Neural crest cell (in vitro differentiated cells): ENCODE measurements at places on chromosomes 6 and 20. TPM values are rescaled to one million over a fixed set of nuclear protein-coding genes. Genes with fewer than 3 reads are reported as not detected.
A peak's percentile ranks its signal among the peaks of the same experiment; 100 is the strongest.

- no peak for DNase-seq
Measured at GRCh38 chr6:34566830-34567546, 10.9 kb upstream of the SPDEF start.

DNA sequence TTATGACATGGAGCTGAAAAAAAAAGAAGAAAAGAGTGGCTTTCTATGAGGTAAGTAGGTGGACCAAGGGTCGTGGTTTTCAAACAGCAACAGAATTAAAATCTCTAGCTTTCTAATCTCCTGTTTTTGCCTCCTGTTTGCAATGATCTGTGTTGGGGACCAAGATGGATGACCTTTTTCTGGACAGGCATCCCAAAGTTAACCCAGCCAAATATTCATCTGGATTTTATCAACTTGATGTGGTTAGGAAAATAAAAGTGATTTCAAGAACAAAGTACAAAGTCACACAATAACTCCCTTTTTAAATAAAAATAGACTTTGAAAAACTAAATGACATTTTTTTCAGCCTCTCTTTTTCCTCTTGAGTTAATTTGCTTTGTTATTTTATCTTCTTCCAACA lies 282.1 kb upstream of the PRDM1 start:
- no peak for DNase-seq

DNA sequence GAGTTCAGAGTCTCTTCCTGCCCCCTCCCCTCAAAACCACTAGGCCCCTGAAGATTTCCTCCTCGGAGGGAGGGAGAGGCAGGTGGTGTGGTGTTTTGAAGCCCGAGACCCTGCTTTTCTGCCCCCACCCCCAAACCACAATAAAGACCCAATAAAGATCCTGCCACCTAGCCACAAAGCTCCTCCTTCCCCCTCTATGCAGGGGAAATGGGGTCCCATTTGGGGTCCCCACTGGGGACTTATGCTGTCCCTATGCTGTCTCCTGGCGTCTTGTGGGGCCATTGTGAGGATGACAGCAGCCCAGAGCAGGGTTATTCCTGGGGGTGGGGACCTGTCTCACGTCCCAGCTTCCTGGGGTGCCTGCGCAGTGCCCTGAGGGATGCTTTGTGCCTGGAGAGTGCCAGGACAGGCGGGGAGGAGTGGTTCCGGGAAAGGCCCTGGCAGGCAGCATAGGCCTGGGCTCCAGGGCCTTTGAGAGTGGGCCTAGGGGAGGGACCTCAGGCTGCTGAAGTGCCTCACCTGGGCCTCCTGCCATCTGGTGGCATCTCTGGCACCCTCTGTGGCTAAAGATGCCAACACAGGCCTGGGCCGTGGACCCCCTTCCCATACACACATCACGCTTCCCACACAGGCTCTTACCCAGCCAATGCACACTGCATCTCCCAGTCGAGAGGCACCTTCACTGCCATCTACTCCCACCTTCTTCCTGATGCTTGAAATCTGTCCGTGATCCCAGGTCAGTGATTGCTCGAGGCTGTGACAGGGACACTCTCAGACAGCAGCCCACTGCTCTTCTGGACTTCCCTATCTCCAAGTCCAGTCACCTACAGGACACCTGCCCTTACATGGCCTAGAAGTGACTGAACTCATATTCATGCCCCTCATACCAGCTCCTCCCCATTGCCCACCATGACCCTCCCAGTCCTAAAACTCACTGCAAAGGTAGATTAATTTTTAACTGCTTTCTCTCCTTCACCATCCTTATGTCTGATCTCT lies 7.9 kb upstream of the ARMC12 start:
- DNase-seq: no peak

- no peak for DNase-seq
Measured at GRCh38 chr6:21321076-21321475, 272.5 kb upstream of the SOX4 start.

- DNase-seq: no peak
Measured at GRCh38 chr20:58028123-58028522, 200.3 kb downstream of the ANKRD60 start.

DNA sequence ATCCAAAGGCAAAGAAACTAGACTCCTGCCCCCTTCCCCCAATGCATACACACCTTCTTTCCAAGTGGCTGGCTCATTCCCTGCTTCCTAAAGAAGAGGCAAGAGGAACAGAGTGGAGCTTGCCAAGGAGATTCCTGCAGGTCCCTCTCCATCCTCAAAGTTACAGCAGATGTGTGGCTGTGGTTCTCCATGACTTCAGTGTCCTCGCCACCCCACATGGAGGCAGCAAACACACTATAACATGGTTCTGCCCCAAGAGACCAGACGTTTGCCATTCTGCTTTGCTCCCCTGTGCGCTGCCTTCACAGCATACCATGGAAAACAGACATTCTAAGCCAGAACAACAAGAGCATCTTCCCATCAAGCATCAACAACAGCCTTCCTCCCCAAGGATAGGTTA lies 84.4 kb downstream of the BACH2 start:
- DNase-seq: no peak

- DNase-seq: no peak
Measured at GRCh38 chr20:38441916-38442315, 6.8 kb upstream of the SNHG17 start.

GRCh38 chr6:3226481-3227362 lies 731 bp downstream of the TUBB2B start:
- peak; percentile 63 for DNase-seq

DNA sequence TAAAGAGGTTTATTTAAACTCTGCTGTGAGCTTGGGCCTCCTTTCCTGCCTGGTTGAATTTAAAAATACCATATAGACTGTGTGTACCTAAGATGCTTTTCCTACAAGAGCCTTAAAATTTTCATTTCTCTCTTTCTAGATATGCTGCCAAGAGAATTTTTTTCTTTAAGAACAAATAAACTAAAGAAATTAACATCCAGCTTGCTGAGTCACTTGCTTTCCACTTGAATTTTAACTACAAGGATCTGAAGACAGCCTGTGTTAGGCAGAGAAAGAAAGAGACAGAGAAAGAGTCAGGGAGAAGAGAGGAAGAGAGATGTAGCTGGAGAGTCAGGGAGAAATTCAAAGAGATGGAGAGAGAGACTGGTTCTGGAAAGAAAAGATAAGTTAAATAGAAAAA lies 18.3 kb upstream of the SNAP25 start:
- DNase-seq: no peak

GRCh38 chr6:130927305-130927704 lies 100.1 kb downstream of the SMLR1 start:
- no peak for DNase-seq

DNA sequence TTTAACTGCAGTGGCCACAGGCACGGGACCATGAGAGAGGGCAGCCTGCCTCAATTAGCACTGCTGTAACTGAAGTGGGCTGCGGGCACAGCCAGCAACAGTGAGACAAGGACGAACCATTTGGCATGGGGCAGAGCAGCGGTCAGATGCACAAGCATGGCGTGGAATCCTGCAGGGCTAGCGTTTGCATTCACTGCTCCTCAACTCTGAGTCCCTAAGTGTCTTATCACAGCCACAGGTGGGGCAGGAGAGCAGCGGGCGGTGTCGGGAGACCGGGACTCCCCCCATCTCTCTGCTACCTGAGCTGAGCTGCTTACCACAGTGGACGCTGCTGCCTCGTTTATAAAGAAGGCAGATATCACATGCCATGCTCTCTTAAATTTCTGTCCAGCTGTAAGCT lies 31.3 kb upstream of the PDE10A start:
- no peak for DNase-seq

DNA sequence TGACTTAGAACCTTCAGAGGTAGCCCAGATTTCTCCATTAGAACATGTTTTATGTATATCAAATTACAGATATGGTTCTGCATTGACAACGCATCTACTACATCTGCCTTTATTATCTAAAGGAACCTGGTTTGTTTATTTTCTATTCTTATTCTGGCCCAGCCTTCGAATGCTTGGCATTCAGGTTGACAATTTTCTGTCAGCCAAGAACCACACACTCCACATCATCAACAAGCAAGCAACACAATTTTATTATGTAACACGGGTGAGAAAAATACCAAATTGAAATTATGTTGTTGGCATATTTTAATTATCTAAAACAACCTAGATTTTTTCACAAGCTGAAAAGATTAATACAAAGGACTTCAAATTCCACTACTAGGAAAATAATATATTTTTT lies 14.6 kb downstream of the MAP3K5 start:
- no peak for DNase-seq

- DNase-seq: no peak
Measured at GRCh38 chr6:37814374-37814773, 5.2 kb upstream of the ZFAND3 start.

DNA sequence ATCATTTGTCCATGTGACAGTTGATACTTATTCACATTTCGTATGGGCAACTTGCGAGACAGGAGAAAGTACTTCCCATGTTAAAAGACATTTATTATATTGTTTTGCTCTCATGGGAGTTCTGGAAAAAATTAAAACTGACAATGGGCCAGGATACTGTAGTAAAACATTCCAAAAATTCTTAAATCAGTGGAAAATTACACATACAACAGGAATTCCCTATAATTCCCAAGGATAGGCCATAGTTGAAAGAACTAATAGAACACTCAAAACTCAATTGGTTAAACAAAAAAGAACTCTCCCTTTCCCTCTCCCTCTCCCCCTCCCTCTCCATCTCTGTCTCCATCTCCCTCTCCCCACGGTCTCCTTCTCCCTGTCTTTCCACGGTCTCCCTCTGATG lies 19.4 kb upstream of the EIF2S2 start:
- DNase-seq: no peak

DNA sequence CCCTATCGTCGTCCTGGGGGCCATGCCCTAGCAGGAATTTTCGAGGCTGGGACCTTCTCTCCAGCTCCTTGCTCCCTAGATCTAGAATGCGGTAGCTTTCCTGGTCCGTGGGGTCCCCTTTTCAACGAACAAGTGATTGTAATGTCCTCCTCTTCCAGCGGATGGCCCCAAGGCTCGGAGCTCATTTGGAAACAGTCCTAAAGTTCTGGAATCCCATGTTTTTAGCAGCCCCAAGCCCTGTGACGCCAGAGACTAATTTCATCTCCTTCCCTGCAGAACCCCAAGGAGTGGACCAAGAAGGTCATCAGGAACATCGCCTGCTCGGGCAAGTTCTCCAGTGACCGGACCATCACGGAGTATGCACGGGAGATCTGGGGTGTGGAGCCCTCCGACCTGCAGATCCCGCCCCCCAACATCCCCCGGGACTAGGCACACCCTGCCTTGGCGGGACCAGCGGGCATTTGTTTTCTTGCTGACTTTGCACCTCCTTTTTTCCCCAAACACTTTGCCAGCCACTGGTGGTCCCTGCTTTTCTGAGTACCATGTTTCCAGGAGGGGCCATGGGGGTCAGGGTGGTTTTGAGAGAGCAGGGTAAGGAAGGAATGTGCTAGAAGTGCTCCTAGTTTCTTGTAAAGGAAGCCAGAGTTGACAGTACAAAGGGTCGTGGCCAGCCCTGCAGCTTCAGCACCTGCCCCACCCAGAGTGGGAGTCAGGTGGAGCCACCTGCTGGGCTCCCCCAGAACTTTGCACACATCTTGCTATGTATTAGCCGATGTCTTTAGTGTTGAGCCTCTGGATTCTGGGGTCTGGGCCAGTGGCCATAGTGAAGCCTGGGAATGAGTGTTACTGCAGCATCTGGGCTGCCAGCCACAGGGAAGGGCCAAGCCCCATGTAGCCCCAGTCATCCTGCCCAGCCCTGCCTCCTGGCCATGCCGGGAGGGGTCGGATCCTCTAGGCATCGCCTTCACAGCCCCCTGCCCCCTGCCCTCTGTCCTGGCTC lies 48.5 kb downstream of the PYGB start:
- no peak for DNase-seq

DNA sequence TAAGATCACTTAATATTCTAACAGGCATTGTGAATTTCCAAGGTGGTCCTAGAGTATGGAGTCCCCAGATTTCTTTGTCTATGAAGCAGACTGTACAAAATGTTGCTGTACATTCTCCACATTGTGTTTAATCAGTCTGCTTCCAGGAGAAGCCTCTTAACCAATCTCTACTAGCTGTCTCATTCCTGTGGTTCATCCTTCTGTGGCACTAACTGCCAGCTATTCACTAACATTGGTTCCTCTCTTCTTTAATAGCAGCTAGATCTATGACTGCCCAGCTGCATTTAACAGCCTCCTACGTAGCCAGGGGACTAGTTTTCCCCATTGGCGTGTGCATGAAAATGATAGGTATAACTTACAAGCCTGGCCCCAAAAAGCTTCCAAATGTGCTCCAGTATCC lies 395.4 kb downstream of the SAMD5 start:
- DNase-seq: no peak

DNA sequence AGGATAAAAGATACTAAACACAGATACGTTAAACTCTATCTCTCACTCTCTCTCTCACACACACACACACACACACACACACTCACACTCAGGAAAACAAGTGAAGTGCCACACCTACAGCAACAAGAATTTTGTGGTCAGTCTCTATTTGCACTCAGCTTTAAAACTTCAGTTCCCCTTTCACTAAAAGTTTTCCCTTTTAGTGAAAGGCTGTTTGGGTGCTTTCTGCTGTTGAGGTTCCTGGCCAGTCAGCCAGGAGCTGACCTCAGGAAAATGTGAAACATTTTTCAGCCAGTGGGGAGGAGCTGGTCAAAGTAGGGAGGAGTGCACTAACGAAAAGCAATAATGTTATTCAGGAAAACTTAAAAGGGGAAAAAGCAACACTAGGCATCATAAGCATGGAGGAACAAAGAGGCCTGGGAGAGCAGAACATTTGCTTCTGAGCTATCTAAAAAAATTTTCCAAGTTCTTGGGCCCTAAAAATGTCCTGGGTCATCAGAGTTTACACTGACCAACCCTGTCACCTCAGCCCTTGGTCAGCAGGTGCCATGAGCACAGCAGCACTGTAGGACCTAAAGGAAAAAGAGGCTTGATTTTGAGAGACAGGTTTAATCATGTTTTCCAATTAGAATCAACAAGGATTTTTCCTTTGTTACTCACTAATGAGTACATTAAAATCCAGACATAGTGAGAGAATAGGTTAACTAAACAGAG lies 30.7 kb upstream of the NT5E start:
- DNase-seq: no peak

DNA sequence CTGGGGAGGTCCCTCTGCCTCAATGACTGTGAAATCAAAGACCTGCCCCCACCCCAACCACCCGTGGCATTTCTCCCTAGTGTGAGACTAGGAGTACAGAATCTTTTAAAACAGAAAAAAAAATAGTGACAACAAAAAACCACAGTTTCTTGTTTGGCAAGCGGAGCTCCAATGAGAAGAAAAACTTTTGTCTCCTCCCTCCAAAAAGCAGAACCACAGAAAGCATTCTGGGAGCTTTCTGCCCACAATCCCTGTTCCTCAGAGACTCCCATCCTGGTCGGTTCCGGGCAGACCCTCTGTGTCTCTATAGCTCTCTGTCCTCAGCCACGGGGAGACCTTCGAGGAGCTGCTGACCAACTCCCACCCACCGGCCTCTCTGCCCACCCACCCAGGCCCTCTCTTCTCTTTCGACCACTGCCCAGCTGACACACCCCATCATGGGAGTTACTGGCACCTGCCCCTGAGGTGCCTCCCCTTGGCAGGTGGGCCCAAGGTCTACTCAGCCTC lies 4.9 kb downstream of the PREX1 start:
- no peak for DNase-seq

GRCh38 chr6:39231521-39232243 lies 2.4 kb upstream of the KCNK5 start:
- DNase-seq: no peak

- DNase-seq: no peak
Measured at GRCh38 chr6:16078064-16078463, 50.8 kb upstream of the MYLIP start.

Gene CNR1
- 8.4 and 9.9 TPM in 2 replicates for total RNA-seq

Gene QRSL1
- 18.4 and 19.9 TPM in 2 replicates for total RNA-seq

Gene TOX2
- total RNA-seq: 3.3 and 4.1 TPM in 2 replicates

Gene EYA4
- total RNA-seq: 0.86 and 1.6 TPM in 2 replicates

Gene FOXA2
- total RNA-seq: 0.09 TPM in 1 of 2 replicates, not detected in the other

Gene PLA2G7
- total RNA-seq: 0.26 and 0.27 TPM in 2 replicates

Gene ABHD16B
- total RNA-seq: not detected in 2 replicates

Gene SLC9A8
- total RNA-seq: 9.1 and 9.7 TPM in 2 replicates

Gene MYCT1
- not detected in 2 replicates for total RNA-seq

Gene PROKR2
- not detected in 2 replicates for total RNA-seq

Gene PSORS1C1
- not detected in 2 replicates for total RNA-seq
